ENCODE measurements at places on chromosomes 2 and 18.
A peak's percentile ranks its signal among the peaks of the same experiment; 100 is the strongest.

- peak; percentile 11 for DNase-seq
These were observed 630.9 kb downstream of the NYAP2 start for GRCh38 chr2:226030369-226030768.

GRCh38 chr2:39947294-39948015 lies 168.4 kb upstream of the THUMPD2 start:
- no peak for DNase-seq

GRCh38 chr2:31324016-31324633 lies 90.2 kb downstream of the EHD3 start:
- DNase-seq, result no peak

DNA sequence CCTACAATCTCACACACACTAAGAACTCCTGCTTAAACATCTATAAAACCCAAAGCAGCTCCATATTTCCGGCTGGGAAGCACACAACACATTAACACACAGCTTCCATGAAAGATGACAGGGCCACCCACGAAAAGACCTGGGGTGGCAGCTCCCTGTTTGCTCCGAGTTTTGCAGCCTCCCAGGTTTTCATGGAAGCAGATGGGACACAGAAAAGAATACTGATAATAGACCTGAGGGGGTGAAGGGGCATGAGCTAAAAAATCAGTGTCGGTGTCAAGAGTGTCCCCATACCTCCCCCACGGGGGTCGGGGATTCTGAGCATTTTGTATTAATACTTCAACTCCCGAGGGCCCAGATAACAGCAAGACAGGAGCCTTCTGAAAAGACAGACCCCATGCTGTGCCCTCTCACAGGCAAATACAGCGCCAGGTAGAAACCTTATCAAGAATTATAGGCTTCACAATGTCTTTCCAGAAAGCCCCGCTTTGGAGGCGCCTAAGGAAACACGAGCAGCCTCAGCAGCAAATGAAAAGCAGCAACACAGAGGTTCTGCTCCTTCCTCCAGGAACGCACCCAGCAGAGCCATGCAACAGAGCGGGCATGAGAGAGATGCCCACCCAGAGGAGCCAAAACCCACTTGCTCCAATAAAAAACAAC lies 50.5 kb downstream of the ZNF516 start:
- no peak for DNase-seq

DNA sequence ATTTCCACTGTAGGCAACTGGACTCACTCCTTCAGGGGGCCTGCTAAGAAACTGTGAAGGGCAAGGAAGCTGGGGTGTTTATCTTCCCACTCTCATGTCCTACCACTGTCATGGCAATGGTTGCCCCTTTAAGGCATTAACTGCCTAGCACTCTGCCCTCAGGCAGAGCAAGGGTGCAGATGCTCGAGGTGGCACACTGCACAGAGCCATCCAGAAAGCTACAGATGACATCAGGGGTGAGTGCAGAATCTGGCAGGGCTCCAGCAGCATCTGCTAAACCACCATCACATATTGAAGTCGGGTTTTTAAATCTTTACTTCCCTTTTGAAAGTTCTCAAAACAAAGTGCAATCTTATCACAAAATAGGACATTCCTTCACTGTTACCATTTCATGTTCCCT lies 75.4 kb downstream of the RAPGEF4 start:
- no peak for DNase-seq

- DNase-seq, result no peak
These were observed 75.4 kb downstream of the EPC2 start for GRCh38 chr2:148719941-148720436.

GRCh38 chr2:154692927-154693326 lies 5.6 kb upstream of the KCNJ3 start:
- DNase-seq, result no peak

DNA sequence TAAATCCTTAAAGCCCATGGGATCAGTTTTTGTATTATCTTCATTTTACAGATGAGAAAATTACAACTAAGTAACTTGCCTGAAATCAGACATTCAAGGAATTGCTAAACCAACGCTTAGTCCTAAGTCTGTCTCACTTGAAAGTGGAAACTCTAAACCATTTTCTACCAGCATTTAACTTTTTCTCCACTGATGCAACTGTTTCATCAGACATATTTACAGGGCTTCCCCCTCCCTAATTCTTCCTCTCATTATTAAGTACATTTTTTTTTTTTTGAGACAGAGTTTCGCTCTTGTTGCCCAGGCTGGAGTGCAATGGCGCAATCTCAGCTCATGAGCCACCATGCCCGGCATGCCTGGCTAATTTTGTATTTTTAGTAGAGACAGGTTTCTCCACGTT lies 88.6 kb downstream of the ACVR1C start:
- no peak for DNase-seq

DNA sequence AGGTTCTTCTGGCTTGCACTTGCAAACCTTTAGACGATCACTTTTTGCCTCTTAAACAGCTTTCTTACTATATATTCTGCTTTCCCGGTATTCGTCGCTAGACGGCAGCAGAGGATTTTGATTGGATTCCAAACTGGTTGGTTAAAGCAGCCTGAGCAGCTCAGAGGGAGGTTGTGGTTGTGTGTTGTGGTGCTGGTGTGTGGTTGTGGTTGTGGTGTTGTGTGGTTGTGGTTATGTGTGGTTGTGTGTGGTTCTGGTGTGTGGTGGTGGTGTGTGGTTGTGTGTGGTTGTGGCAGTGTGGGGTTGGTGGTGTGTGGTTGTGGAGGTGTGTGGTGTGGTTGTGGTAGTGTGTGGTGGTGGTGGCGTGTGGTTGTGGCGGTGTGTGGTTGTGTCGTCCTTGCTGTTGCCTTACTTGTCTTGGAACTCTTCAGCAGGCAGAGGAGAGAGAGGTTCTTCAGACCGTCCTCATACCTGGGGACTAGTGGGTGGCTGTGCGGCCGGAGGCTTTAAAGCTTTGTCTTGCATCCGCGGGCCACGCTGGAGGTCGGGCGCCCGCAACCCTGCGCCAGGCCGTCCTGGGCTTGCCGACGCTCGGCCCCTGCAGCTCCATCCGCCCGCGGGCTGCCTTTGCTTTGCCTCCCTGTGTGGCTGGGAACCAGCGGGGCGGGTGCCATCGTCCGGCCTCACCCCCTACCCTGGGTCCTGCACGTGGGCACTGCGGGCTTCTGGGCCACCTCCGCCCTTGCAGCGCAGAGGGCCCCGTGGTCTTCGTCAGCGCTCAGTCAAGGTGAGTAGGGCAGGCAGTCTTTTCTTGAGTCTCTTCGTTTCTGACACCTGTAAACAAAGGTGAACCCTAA lies 190.8 kb downstream of the ARHGAP28 start:
- peak; percentile 58 for DNase-seq

DNA sequence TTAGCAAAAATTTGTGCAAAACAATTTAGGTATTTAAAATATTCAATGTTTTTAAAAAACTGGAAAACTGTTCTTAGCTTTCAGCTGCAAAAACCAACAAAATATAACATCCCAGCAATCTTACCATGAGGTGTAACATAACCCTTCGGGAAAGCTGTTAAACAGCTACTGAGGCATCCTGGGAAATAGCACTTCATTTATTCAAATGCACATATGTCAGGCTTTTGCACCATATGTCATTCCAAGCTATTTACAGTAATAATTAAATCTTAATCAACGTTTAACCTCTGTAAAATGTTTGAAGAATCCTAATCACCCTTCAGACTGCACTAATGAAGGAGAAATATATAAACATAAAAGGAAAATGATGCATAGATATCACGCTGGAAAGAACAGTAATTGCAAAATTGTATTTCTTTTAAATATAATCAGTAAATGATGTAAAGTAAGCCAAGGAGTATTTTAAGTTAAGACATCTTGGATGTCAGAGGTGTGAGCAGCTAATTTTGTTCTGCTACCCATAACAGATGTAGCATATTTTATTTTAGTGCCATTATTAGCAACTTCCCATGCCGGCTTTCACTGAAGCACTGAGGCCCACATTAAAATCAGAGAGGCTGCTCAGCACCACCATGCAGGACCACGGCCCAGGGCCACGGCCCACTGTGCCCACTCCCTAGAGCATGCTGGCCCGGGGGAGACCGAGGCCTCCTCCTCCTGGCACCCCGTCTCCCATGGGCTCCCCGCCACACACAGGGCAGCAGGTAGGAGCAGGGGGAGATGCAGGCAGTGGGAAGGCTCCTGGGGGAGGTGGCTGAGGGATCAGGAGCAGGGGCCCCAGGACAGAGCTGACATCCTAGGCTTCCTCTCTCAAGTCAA lies 30.9 kb downstream of the EMX1 start:
- no peak for DNase-seq

DNA sequence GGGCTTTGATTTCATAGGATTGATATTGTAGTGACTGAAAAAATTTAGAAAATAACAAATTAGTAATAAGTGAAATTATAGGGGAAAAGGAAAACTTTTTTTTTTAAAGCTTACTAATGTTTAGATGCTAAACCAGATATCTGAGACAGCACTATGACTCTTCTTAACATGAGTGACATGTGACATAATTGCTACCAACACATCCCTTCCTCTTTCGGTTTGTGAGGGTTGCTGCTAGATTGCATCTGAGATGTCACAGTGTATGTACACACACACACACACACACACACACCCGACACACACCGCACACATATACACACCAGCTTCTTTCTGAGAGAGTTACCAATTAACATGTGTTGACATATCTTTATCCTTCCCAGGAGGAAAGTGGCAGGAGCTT lies 18.0 kb downstream of the RAPGEF4 start:
- DNase-seq, result no peak

Measured in neuronal stem cell (in vitro differentiated cells).